ENCODE measurements at places on chromosomes 6 and 20.

DNA sequence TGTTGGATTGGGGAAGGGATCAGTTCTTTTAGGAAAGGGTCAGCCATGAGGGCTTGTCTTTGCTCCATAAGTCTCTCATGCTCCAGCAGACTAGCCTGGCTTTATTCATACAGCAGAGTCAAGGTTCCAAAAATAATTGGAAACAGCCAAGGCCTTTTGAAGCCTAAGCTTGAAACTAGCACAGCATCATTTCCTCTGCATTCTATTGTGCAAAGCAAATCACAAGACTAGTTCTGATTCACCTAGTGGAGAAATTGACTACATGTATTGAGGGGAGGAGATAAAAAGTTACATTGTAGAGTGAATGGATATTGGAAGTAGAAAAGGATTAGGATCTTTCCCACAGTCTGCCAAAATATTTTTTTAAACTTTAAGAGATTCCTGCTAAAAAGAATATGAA, 159.3 kb upstream of the PLCB4 start:
- DNase-seq = no peak

- no peak for DNase-seq
Measured at GRCh38 chr6:51139950-51140385, 321.3 kb downstream of the TFAP2B start.

- no peak for DNase-seq
Measured at GRCh38 chr6:104312851-104313250, 546.9 kb downstream of the HACE1 start.

DNA sequence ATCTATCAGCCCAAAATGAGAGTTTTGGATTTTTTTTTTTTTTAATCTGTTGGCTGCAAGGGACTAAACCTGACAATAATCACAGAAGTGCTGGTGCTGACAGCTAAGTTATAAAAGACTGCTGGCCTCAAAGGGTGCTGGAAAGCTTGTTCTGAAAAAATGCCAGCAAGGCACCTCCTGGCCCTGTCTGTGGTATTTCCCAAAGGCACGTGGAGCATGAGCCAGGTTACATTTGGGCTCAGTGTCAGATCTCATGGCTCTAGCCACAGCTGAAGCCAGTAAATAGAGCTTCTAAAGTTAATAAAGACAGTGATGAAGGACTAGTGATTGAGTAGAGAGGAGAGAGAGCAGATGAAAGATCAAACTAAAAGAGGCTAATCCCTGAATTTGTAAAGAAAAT, 178.9 kb downstream of the FUT9 start:
- DNase-seq = no peak

GRCh38 chr6:98845211-98846020, 11.0 kb downstream of the POU3F2 start:
- peak; percentile 75 for DNase-seq

DNA sequence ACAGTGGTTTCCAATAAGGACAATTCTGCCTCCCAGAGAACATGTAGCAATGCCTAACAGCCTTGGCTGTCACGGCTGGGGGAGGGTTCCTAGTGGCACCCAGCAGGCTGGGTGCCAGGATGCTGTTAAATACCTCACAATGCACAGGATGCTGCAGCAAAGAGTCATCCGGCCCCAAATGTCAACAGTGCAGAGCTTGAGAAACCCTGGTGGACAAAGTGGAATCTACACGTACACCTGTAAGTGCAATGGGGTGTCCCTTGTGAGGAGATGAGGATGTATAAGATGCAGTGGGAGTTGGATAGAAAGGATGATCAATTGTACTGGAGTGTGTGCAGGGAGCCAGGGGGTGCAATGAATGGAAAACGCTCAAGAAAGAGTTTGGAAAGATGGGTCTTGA, 142.4 kb downstream of the FNDC1 start:
- no peak for DNase-seq

- no peak for DNase-seq
Measured at GRCh38 chr20:38355161-38356012, 9.1 kb downstream of the LBP start.

DNA sequence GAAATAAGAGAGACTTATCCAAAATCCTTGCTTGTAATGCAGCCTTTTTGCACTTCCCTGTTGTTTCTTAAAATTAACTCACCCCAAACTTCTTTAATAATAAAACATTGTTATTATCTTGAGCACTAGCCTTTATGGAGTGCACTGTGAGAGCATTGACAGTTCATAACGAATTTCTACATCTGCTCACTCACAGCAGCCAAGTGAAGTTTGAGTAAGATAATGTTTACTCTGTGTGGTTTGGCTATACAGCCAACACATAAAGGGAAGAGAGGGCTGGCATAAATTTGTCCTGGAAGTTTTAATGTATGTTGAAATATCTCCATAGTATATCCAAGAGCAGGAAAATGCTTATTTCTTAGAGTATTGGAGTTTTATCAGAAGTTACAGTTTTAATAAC, 227.9 kb downstream of the FRK start:
- no peak for DNase-seq

GRCh38 chr20:2234598-2235191, 61.1 kb upstream of the TGM3 start:
- DNase-seq = no peak

DNA sequence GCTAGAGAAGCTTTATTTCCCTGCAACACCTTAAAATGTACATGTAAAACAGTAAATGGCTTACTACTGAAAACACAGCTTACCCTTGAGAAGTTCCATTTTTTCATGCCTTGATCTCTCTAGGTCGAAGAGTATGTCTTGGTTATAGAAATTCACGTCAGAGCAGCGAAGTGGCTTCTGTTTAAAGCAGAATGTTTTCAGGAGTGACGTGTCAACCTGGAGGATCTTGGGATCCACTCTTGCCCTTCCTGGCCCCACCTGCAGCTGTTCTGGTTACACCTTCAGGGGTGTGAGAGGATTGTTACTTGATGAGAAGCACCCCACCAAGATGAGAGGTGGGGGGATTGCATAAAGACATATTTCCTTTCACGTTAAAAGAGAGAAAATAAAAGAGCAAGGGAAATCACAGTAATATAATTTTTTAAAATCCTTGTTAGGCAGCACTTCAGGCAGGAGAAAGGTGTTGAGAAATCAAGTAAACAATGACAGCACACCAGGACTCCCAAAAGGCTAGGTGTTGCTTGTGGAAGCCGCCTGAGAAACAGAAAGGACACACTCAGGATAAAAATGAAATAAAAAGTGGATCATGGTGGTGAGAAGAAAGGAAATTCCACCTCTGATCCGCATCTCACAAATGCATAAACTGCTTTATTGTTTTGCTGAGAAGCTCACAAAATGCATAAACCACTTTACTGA, 149.7 kb downstream of the UNC5CL start:
- DNase-seq = no peak

- no peak for DNase-seq
Measured at GRCh38 chr6:1749041-1749440, 139.3 kb downstream of the FOXC1 start.

GRCh38 chr6:158999154-158999665, 792 bp downstream of the RSPH3 start:
- no peak for DNase-seq

- no peak for DNase-seq
Measured at GRCh38 chr6:151701911-151702562, 105.4 kb upstream of the ESR1 start.

All from activated T-cell treated with anti-CD3 and anti-CD28 coated beads, Interleukin-2, amount 50 U/mL, for 1 hour (primary cell).